ENCODE measurements at places on chromosomes 4 and X.

GRCh38 chr4:26093551-26093950 is 179.5 kb downstream of the SMIM20 start:
- no peak for DNase-seq

- DNase-seq = no peak
These were observed 279.0 kb upstream of the TACR3 start for GRCh38 chr4:103998756-103999155.

GRCh38 chr4:153013202-153013977 is 77.3 kb downstream of the FHDC1 start:
- DNase-seq = peak; percentile 49

- DNase-seq = no peak
These were observed 28.6 kb downstream of the LUZP4 start for GRCh38 chrX:115318139-115318538.

GRCh38 chrX:133390676-133391075 is 24.6 kb downstream of the GPC4 start:
- no peak for DNase-seq

- no peak for DNase-seq
These were observed 11.8 kb upstream of the CPEB2 start for GRCh38 chr4:14990484-14990883.

DNA sequence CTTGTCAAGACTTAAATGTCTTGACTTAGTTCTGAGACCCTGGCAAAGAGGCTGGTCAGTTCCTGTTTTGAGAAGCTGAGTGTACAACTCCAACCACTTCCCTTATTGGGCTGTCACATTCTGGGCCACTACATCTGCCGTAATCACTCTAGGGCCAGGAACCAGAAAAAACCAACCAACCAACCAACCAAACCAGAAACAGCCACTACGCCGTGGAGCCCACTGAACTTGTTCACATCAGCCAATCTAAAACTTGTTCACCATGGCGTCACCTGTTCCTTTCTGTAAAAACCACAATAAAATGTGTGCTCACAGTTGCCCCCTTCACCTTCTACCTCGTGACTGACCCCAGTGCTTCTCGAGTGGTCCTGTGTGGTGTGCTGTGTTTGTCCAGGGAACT is 107.3 kb downstream of the JADE1 start:
- DNase-seq = peak; percentile 31

- no peak for DNase-seq
These were observed 149.9 kb downstream of the AMMECR1 start for GRCh38 chrX:110167952-110168451.

GRCh38 chrX:94058728-94059382 is 384.8 kb downstream of the FAM133A start:
- no peak for DNase-seq

GRCh38 chr4:157043131-157043530 is 32.8 kb upstream of the GLRB start:
- DNase-seq = no peak

GRCh38 chrX:42127563-42127962 is 204.2 kb upstream of the CASK start:
- no peak for DNase-seq

DNA sequence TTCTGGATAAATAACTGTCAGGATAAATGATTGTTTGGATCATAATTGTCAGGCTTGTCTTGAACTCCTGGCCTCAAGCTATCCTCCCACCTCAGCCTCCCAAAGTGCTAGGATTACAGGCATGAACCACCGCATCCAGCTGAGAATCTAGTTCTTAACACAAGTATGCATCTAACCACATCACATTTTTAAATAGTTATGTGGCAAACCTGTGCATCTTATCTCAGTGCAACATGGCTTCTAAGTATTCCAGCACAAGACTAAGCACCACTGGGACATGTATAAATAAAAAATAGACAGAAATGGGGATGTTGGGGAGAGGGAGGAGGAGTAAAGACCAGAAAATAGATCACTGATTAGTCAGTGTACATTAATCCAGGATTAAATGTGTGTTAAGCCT is 74.7 kb upstream of the TBL1X start:
- DNase-seq = no peak

DNA sequence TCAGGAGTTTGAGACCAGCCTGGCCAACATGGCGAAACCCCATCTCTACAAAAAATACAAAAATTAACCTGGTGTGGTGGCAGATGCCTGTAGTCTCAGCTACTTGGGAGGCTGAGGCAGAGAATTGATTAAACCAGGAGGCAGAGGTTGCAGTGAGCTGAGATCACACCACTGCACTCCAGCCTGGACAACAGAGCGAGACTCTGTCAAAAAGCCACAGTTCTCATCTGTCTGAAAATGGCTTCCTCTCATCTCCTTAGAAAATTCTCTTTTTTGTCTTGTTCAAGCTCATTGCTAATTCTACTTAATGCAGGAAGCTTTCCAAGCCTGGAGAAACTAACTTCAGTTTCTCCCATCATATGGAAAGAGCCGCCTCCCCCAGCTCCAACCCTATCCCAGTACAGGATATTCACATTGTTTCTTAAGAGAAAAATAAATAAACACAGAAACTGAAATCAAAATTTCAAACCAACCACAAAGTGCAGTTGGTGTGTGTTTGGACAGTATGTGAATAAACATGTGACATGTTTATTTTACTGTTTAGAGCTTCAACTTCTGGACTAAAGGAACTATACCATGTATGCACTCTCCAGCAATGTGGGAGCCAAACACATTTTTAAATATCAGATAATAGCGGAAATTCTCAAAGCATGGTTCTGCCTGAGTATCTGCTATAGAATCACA is 55.0 kb upstream of the GAB1 start:
- DNase-seq = peak; percentile 56

DNA sequence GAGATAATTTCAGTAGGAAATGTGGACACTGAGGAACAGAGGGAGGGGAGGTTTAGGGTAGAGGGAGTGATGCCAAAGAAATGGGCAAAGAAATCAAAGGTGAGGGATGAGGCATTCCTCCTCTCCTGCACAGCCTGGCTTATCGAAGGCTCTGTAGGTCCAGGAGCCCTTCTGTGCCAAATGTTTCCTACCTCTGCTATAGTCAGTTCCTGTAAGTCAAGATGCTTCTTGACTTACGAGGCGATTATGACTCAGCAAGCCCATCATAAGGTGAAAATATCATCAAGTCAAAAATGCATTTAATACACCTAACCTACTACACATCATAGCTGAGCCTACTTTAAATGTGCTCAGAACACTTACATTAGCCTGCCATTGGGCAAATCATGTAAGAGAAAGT is 60.0 kb upstream of the ARHGAP24 start:
- no peak for DNase-seq

DNA sequence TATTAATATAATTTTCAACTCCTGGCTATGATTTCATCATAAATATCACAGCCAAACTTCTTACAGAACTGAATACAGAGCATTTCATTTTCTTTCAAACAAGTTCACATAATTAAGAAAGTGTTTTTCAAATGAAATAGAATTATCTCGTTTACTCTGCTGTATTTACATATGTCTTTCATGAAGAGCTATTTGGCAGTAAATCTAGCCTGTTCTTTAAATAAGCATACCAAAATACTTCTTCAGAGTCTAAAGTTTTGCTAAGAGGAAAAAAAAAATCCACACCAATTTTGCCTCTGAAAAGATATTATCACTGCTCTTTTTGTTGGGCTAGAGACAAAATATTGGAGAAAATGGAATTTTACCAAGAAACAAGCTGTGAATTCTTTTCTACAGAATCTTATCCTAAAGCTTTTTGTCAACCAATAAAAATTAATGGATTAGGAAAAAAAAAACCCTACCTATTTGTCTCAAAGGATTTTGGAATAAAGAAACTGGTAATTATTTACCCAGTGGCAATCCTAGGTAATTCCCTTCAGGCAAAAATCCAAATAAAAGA is 287.9 kb upstream of the NR3C2 start:
- no peak for DNase-seq

DNA sequence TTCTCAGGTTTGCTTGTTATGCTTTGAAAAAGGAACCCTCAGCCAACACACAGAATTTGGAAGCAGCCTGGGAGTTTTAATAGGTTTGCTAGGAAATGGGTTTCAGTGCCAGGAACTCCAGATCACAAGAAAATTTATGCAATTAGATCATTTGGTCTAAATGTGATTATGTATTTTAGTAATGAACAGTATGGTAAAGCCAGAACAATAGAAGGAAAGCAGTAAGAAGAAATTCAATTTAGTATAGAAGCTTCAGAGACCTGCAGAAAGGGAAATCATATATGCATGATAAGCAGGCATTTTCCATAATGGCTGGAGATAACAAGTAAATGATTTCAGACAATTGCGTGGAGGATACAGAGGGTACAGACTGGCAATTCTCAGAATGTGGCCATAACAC is 184.7 kb downstream of the KCNIP4 start:
- no peak for DNase-seq

GRCh38 chr4:159446266-159446976 is 343.5 kb downstream of the RAPGEF2 start:
- peak; percentile 59 for DNase-seq

- DNase-seq = no peak
These were observed at the start of gene ATOH1 for GRCh38 chr4:93828332-93828994. Gene ATOH1 (plus strand): TSS chr4:93828753. CDS start chr4:93828927, 174 bp downstream.

DNA sequence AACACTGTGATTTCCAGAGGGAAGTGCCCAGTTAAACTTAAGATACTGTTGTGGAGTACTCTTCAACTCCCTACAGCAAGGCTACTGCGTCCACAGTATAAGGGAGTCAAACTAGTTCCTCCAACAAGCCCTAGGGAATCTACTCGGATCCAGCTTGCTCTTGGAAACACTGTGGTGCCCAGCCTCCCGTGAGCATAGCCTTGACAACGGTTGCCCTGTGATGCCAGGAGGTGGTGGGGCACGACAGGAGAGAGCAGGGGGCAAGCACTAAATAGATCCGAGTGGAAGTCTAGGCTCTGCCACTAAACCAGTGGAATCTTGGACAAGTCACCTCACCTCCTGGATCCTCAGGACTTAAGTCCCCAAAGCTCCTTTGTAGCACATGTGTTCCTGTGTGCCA is 45.6 kb downstream of the SMC1A start:
- DNase-seq = no peak

GRCh38 chrX:38214551-38215531 is 5.8 kb downstream of the SRPX start:
- no peak for DNase-seq

GRCh38 chrX:15376956-15377355 is 7.3 kb downstream of the VEGFD start:
- no peak for DNase-seq

GRCh38 chrX:10175319-10175871 is 18.6 kb downstream of the CLCN4 start:
- no peak for DNase-seq
